ENCODE measurements at places on chromosomes 3 and 15. TPM values are rescaled to one million over a fixed set of nuclear protein-coding genes. Genes with fewer than 3 reads are reported as not detected.
A peak's percentile ranks its signal among the peaks of the same experiment; 100 is the strongest.

POPDC2 gene
- 7.1 TPM for total RNA-seq

CCDC191 gene
- total RNA-seq: 5.0 TPM

GOLGA8R gene
- total RNA-seq: 2.5 TPM

CLDN18 gene
- not detected for total RNA-seq

APOD gene
- total RNA-seq: 73.6 TPM

MED12L gene
- total RNA-seq: 0.39 TPM

SLC12A8 gene
- 8.0 TPM for total RNA-seq

CD200 gene
- total RNA-seq: 3.3 TPM

- peak; percentile 92 for DNase-seq
Measured at GRCh38 chr15:40102897-40103858, 5.5 kb downstream of the BMF start.

DNA sequence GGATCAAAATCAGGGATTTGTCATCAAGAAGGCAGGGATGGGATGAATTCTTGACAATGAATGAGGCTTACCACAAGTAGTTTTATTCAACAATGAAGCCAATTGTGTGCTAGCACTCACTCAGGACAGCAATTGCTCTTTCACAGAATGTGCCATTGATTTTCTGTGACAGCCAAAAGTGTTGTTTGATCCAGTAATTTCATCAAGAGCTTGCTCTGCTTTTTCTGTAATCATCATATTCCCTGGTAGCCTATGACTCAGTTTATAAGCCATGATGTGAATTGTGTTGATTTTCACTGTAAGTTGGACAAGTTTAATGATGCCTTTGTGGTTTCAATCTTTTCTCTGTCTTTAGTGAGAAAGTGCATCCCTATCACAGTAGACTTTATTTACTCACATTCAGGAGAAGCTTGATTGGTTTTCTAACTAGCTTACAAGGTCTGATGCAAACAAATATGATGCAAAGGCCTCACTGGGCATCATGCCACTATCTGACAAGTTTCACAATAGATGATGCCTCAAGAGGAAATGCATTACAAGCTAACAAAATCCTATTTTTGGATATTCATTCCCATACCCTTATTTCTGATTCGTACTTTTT is 13.6 kb upstream of the CSRNP1 start:
- no peak for DNase-seq

DNA sequence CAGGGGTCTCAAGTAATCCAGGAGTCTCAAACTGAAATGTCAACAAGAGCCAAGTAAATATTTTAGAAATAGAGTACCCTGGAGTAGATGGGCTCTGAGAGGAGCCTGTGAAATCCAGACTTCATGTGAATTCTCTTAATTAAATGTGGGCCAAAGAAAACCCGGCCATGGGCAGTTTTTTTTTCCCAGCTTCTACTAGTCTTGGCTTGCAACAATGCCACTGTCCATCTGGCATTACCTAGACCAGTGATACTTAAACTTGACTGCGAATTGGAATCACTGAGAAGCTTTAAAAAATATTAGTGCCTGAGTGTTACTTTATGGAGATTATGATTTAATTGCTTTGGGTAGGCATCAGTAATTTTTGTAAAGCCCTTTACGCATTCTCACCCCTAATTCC is 66.4 kb upstream of the GOLGA6B start:
- no peak for DNase-seq

GRCh38 chr15:70121624-70122302 is 24.0 kb upstream of the TLE3 start:
- peak; percentile 42 for DNase-seq

DNA sequence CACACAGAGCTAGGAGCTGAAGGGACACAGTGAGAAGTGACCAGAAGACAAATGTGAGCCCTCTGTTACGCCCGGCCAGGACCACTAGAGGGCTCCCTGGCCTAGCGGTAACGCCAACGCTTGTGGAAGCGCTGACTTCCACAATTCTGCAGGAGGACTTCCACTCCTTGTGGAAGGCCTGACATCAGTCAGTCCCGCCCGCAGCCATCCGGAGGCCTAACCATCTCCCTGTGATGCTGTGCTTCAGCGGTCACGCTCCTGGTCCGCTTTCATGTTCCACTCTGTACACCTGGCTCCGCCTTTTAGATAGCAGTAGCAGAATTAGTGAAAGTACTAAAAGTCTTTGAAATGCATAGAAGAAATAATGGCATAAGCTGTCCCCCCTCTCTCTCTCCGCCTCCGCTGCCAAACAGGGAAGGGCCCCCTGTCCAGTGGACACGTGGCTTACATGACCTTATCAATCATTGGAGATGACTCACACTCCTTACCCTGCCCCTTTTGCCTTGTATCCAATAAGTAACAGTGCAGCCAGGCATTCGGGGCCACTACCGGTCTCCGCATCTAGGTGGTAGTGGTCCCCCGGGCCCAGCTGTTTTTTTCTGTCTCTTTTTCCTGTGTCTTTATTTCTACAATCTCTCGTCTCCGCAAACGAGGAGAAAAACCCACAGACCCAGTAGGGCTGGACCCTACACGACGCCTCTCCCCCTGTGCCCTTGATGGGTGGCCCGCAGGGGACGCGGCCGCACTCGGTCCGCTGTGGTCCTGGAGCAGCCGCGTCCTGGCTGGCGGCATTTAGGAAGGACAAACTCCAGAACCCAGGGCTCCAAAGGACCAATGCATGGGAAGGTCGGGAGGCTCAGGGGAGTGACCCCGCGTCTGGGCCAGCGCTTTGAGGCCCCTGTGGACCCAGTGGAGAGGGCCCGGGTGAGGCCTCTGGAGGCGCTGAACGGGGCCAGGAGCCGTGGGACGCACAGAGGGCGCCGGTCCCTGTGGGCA is 27.0 kb upstream of the RPL32 start:
- DNase-seq: peak; percentile 84

DNA sequence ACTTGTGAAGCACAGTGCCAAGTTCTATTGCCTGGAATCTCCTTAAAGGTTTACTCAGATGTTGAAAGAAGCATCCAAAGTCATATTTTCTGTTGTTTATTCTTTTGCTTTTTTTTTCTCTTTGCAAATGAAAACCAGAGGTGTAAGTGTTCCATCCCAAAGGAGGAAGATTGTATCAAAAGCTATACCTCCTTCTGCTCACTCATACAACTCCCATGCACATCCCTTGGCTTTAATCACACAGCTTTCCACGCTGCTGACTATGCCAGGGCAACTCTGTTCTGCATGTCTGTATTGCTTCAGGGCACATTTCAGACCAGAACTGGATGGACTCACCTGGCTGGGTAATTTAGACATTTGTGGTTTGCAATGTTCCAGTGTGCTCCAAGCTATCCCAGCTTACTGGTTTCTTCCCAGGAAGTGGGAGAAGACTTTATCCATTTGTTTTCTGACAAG is 399.6 kb upstream of the TBL1XR1 start:
- no peak for DNase-seq

DNA sequence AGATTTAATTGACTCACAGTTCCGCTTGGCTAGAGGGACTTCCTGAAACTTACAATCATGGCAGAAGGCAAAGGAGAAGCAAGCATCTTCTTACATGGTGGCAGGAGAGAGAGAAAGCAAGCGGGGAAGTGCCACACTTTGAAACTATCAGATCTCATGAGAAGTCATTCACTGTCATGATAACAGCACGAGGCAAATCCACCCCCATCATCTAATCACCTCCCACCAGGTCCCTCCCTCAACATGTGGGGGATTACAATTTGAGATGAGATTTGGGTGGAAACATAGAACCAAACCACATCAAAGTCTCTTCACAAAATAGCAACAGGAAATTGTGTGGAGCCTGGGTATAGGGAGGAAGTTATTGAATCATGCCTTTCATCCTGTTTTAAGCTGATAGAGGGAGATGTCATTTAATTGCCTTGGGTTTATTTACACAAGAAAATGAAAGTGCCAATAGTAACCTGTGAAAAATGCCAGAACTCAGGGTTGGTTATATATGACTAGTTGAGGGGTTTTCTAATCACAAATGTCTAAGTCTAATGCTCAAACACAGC is 624.8 kb upstream of the LMCD1 start:
- no peak for DNase-seq

DNA sequence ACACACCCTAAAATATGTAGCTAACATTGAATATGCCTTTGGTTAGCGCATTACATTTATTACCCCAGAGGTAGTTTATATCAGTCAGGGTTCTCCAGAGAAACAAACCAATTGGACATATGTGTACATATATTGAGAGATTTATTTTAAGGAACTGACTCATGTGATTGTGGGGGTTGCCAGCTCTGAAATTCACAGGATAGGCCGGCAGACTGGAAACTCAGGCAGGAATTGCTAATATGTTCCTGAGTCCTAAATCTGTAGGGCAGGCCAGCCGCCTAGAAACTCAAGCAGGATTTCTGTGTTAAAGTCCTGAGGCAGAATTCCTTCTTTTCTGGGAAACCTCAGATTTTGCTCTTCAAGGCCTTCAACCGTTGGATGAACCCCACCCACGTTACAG is 189.7 kb downstream of the CDIN1 start:
- no peak for DNase-seq

GRCh38 chr3:53830944-53831343 is 15.3 kb downstream of the CHDH start:
- DNase-seq: no peak

GRCh38 chr3:156547637-156548036 is 7.3 kb downstream of the SSR3 start:
- no peak for DNase-seq

GRCh38 chr3:12521010-12521409 is 24.3 kb downstream of the MKRN2OS start:
- no peak for DNase-seq

GRCh38 chr3:9508781-9509180 is 44.8 kb downstream of the LHFPL4 start:
- no peak for DNase-seq

GRCh38 chr15:100687582-100688141 is 85.3 kb downstream of the ASB7 start:
- DNase-seq: no peak

GRCh38 chr3:117104381-117104780 is 394.8 kb downstream of the TUSC7 start:
- no peak for DNase-seq

GRCh38 chr15:25707656-25708365 is 155.3 kb downstream of the ATP10A start:
- no peak for DNase-seq

DNA sequence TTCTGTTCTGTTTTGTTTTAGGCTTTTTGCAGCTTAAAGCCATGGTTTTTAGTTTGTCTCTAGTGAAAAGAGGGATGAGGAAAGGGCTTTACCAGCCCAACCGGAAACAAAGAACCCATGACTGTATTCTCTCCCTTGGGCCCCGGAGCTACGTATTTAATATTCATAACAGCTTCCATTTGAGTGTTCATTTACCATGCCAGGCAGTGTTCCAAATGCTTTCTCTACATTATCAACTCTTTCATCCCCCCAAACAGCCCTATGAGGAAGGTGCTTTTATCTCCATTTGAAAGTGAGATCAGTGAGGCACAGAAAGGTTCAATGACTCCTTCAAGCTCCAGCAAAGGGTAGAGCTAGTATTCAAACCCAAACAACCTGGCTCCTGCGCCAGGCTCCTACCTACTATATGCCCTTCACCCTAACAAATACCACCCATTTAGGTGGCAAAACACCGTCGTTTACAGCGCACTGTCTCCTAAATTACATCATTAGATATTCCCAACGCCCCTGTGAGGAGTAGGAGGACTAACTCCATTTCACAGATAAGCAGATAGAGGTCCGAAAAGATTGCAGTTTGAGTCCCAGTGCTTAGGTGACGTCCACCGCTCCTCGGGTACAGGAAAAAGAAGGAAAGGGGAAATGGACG is 27.9 kb downstream of the GTPBP8 start:
- DNase-seq: no peak

DNA sequence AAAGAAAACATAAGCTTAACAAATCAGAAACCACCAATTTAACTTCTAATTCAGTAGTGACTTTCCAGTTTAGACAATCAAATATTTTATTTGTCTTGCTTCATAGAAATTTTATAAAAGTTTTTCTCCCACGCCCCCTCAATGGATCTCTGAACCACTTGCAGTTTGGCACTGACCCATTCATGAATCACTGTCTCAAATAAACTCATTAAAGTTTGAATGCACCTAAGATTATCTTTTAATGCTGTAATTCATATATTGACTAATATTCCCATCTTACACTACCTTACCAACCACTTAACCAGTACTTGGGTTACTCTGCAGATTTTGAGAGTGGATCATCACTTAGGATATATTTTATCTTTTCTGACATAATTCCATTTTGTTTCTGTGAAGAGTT is 880.2 kb downstream of the OTOL1 start:
- DNase-seq: no peak

GRCh38 chr3:114745322-114746240 is 401.5 kb downstream of the ZBTB20 start:
- peak; percentile 29 for DNase-seq

DNA sequence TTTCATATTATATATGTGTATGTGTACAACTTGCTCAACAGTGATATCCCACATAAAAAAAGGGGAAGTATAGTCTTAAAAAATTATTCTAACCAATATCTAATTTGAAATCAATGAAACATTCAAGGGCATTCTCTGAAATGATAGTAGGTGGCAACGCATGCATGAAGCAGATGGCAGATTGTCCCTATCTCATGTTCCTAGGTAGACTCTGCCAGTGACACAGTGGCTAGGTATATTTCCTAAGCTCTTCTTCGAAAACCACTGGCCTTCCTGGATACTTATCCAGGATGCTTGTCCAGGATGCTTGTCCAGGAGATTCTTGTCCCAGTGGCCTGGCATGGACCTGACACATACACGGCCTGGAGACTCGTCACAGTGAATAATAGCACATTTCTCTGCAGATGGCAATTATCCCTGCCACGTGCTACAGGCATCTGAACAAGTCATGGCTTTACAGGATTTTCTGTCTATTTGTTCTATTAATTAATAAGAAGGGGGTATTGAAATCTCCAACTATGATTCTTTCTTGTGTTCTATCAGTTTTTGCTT is 54.9 kb downstream of the OCA2 start:
- no peak for DNase-seq

- DNase-seq: no peak
Measured at GRCh38 chr3:105233010-105233409, 133.7 kb upstream of the ALCAM start.

DNA sequence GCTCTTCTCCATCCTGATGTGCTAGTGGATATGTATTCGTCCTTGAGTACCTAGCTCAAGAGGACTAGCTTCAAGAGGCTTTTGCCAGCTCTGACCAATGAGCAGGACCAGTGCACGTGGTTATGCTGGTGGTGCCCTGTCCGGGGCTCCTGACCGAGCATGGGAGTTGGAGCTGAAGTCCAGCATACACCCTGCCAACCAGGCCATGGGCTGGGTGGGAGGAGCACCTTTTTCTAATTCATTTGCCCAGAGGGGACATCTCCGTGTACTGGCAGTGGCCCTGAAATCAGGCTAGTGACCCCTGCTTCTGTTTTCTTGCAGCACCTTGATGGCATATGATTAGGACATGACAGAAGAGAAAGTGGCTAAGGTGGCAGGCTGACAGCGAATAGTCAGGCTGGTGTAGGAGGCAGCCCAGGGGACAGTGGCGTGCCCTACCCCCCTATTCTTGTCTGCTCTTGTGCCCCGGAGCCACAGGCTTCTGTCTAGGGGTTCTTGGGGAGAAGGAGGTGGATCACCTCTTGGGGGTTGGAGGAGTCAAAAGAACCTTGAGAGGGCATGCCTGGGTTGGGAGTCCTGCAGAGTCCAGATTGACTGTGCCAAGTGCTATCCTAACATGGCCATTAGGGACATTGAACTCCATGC is 16.5 kb downstream of the PODXL2 start:
- no peak for DNase-seq

GRCh38 chr3:47852604-47853602 is 50.0 kb downstream of the DHX30 start:
- DNase-seq: no peak

- DNase-seq: peak; percentile 66
Measured at GRCh38 chr3:53709860-53710674, 136.2 kb downstream of the CHDH start.
